ENCODE measurements at places on chromosomes 1 and 21. TPM values are rescaled to one million over a fixed set of nuclear protein-coding genes. Genes with fewer than 3 reads are reported as not detected.

GRCh38 chr1:50517488-50517887 is 94.2 kb upstream of the DMRTA2 start:
- no peak for DNase-seq

DNA sequence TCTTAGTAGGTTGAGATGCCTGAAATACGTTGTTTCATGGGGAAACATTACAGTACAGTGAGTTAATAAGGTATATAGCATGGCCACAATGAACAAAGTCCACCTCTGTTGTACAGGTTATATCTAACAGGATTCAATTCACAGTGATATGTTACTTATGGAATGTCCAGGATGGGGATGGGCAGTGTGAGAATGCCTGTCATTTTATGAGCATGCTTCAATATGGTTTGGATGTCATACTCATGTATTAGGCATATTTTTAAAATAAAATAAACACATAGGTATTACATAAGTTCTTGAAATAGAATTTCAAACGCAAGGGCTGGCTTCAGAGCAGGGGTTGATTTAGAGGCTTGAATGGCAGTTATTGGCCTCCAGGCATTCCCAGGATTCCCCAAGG is 6.1 kb upstream of the PHLDA3 start:
- no peak for DNase-seq

- DNase-seq: no peak
Observed at GRCh38 chr1:44262816-44263567, 49.7 kb downstream of the DMAP1 start.

ALX3 gene
- 1.6 TPM for total RNA-seq

LRRN2 gene
- not detected for total RNA-seq

DNA sequence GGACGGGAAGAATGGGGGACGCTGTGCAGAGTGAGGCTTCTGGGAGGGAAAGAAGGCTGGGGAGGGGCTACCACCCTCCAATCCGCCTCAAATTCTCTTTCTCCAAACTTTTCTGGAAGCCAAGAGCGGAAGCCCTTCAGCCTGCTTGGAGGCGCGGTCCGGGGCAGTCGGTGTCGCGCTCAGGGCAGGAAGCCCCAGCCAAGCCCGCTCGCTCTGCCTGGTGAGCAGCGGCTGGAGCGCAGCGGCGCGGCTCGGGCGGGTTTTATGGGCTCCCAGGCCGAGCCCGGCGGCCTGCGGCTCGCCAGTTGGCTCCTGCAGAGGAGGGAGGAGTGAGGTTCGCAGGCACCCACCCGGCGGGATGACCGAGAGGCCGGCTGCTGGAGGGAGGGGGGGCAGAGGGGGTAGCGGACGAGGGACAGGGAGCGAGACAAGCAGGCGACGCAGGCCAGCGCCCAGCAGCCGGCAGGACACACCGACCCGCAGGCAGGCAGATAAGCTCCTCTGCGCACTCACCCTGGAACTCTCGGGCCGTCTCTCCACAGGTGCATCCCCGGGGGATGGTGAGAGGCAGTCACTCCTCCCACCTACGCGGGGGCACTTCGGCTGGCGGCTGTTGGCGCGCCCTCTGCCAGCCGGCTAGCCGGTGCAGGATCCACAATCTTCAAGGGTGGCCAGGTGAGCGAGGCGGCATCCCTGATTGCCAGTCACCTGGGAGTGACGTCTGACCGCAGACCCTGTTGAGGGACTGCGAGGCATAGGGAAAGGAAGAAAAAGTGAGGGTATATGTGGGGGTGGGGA is at the start of gene AVPR1B:
Gene AVPR1B, minus strand, starts transcription at position 238 of the 798 bp plus-strand sequence. CDS start 498 bp downstream, outside the sequence.
- no peak for DNase-seq

GRCh38 chr1:40712405-40712944 is 21.0 kb downstream of the NFYC start:
- no peak for DNase-seq

- no peak for DNase-seq
Observed at GRCh38 chr1:112906150-112906698, 49.8 kb downstream of the SLC16A1 start.

GPR37L1 gene
- total RNA-seq: not detected

Measured in HFFc6 (cell line).